ENCODE measurements at places on chromosomes 4 and X.
A peak's percentile ranks its signal among the peaks of the same experiment; 100 is the strongest.

GRCh38 chrX:39162322-39162735 is 361.1 kb downstream of the MID1IP1 start:
- DNase-seq = no peak

- DNase-seq = no peak
These were observed 35.7 kb downstream of the ZNF518B start for GRCh38 chr4:10421344-10422055.

- no peak for DNase-seq
These were observed 509.0 kb downstream of the PCDH19 start for GRCh38 chrX:99901091-99901490.

GRCh38 chr4:119038116-119038841 is 97.4 kb upstream of the MYOZ2 start:
- DNase-seq = no peak

GRCh38 chr4:63589796-63590195 is 819.5 kb downstream of the TECRL start:
- DNase-seq = no peak

DNA sequence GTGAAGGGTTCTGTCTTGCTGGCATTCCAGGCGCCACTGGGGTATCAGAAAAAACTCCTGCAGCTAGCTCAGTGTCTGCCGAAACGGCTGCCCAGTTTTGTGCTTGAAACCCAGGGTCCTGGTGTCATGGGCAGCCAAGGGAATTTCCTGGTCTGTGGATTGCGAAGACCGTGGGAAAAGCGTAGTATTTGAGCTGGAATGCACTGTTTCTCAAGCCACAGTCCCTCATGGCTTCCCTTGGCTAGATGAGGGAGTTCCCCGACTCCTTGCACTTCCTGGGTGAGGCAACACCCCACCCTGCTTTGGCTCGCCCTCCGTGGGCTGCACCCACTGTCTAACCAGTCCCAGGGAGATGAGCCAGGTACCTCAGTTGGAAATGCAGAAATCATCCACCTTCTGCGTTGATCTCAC is 40.1 kb downstream of the NOP14 start:
- DNase-seq = peak; percentile 50

DNA sequence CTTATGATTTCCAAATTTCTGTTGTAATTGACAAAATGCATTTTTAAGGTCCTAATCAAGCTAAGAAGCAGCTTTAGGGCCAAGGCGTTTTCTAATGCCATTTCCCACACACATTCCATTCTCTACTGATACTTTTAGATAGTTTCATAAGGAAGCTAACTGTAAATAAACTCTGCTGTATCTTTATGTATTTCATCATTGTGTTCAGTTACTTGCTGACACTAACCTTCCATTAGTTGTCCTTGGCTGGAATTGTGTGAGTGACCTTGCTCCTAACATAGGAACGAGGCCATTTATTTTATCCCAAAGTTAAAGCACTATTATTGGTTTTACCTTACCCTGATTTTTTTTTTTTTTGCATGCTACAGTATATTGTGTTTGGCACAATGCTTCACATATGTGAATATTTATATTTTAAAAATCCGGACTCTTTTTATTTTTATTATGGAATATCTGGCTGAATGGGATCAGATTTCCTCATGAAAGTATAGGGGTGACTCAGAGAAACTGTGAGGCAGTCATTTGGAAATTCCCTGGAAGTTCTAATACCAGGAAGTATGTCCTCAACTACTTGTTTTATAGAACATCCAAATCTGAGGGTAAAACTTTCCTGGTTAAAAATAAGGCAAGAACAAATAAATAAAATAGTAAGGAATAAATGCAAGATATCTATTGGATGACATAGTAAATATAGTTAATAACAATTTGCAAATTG is 62.7 kb upstream of the SORBS2 start:
- DNase-seq = peak; percentile 66

DNA sequence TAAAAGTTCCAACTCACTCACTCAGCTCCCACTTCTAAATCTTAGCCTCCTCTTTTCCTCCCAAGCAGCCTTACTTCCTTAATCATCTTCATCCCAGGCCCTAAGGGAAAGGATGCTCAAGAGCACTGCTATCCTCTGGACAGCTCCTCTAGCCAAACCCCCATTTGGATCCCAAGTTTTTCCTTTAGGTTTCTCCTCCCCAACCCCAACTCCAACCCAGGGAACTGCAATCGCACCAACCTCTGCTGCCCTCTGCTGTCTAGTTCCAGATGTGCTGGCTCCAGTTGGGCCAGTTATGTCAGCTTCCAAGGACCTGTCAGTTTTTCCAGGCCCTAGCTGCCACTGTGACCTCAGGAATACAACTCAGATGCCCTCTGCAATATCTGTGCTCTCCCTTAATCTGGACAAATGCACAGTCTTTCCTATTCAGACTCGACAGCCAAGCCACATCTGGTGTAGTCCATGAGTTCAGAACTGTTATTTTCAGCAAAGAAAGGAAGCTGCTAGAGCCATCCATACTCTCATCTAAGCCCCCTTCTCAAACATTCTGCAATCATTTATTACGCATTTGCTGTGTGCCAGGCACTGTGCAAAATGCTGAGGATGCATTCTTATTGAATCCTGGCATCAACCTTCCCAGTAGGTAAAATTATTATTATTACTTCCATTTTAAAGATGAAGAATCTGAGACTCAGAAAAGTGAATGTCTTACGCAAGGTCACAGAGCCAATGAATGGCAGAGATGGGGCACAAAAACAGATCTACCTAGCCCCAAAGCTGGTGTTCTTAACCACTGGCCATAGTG is 12.3 kb upstream of the XPNPEP2 start:
- DNase-seq = peak; percentile 49

DNA sequence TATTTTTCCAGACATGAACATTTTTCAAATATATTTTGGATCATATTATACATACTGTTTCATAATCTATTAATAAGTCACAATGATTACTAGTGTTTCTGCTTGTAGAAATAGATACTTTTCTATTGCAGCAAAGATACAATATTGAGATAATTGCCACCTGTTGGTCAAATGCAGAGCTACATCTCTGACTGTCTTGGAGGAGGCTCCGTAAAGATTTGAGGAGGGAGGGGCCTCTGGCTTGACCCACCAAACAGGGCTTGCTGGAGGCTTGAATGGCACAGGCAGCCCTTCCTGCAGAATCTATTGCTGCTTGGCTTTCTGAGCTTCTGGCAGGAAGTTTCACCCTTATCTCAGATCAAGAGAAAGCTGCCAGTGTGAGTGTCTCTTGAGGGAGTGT is 99.3 kb upstream of the ARMCX2 start:
- DNase-seq = peak; percentile 43

GRCh38 chrX:10831716-10832502 is 211.5 kb upstream of the MID1 start:
- DNase-seq = no peak

GRCh38 chrX:20803971-20804370 is 537.3 kb upstream of the RPS6KA3 start:
- DNase-seq = no peak

- peak; percentile 46 for DNase-seq
These were observed 35.2 kb upstream of the PHEX start for GRCh38 chrX:21996872-21997455.

DNA sequence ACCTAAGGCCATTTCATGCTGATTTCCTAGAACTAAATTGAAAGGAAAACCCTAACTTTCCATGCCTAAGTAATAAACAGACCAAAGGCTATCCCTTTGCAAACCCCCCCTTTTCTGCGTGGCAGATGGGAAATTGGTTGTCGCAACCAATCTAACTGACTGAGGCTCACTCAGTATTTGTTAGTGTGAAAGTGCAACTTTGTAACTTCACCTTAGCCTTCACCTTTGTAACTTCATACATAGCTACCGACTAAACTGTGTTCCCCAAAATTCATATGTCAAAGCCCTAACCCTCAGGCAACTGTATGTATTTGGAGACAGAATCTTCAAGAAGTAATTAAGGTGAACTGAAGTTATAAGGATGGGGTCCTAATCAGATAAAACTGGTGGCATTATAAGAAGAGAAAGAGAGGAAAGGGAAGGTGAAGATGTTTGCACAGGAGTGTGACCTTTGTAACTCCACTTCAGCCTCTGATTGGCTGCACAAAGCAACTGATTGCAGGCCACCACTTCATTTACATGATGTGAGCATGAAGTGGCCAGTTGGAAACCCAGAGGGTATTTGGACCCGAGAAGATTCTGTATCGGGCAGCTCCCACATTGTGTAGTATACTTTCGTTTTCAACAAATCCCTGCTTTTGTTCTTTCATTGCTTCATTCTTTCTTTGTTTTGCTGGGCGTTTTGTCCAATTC is 4.9 kb upstream of the TMEM33 start:
- no peak for DNase-seq

GRCh38 chrX:73076838-73077237 is 2.5 kb downstream of the PABPC1L2A start:
- DNase-seq = no peak

DNA sequence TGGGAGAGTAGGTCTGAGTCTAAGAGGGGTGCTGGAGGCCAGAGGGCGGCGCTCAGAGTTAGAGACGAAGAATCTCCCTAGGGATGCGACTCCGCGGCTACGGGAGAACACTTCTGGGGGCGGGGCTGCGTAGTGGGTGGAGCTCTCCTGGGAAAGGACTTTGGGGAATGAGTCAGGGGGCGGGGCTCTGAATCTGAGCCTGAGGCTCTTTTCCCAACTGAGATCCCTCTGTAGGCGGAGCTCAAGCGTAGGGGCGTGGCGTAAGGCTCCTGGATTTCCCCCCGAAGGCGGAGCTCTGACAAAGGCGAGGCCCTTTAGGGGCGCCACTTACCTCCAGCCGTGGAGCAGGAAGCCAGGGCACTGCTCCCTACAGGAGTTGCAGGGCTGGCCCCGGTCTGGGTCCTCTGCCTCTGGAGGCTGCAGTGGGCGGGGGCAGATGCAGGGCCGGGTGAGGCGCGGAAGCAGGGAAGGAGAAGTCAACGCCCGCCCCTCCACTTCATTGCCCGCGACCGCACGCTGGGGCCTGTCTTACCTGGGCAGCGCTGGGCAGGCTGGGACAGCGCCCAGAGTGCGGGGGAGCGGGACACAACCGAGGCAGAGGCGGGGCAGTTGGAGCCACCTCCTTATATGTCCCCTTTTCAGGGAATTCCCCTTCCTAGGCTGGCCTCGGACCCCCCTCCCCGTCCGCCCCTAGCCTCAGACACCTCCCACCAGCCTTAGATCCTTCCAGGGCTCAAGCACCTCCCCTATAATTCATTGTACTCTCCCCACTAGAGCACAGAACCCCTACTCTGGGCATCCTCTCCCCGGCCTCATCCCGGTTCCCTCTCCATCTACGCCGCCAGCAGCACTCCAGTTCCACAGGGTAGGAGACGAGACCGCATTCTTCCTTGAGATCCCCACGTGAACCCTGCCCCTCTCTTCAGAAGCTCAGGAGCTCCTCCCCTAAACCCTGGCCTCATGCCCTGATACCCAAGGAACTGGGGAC is 1.6 kb downstream of the PRICKLE3 start:
- peak; percentile 85 for DNase-seq

DNA sequence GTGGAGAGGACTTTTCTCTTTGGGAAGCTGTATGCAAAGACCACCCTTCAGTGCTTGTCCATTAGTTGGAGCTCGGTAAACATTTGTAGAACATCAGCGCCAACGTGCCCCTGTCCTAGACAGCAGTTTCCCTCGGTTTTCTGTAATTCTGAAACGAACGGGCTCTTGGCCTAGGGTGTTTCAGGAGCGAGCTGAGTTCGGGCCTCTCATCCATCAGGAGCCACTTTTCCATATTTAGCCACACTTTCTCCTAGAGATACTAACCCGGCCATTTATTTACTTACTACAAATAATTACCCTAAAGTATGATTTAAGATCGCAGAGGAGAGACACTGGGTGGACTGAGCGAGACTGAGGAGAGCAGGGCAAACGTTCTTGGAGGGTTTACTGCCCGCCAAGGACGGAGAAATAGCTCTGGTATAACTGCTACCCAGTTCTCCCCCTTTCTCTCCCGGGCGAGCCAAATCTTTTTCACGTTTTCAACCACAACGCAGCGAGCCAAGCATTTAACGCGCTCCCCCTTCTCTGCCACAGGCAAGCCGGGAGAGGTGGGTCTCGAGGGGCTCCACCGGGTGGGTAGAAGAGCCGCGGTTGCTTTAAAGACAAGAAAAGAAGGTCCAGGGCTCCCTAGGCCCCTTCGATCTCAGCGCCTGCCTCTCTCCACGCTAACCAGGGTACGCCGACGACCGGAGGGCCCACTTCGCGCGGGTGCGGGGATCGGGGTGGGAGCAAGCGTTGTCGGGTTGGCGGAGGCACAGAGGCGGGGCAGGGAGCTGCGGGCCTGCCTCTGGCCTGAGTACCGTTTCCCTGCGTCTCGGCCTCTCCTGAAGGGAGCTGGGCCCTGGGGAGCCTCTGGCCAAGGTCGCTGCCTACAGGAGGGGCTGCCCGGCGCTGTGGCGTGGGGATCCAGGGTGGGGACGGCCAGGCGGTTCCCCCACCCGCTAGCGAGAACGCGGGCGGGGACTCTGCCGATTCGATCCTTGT is 10.8 kb upstream of the PITX2 start:
- DNase-seq = no peak

GRCh38 chrX:43813898-43814297 is 68.4 kb downstream of the MAOB start:
- DNase-seq = no peak

GRCh38 chr4:122606364-122607043 is 14.4 kb downstream of the IL21 start:
- DNase-seq = no peak

DNA sequence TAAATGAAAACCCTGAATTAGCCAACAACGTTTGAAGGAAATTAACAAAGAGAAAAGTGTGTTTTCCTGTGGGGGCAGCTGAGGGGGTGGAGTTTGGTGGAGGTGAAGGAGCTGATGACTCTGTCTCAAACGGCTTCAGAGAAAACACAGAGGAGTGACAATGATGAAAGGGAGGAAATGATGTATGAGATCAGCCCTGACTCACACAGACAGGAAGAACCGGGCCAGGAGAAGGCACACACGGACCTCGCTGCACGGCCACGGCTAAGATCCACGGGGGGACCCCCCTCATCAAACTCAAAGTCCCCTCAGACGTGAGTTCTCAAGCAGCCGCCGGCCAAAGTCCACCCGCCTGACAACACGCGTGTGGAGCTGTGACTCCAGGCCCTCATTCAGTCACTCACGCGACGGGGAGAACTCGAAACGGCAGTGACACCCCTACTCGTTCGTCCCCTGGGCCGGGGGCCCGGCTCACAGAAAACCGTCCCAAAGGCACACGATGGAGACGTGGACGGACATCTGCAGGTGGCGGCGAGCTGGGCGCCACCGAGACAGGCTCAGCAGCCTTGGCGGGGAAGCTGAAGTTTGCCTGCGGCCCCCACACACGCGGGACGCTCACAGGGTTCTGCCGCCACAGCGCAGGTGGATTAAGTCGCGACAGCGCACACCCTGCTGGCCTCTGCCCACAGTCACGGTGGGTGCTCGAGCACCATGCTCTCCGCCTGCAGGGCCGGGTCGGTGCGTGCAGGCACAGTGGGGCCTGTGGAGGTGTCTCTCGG is 28.8 kb downstream of the PPP2R3B start:
- peak; percentile 29 for DNase-seq

GRCh38 chr4:186878203-186878776 is 154.6 kb upstream of the FAT1 start:
- no peak for DNase-seq

DNA sequence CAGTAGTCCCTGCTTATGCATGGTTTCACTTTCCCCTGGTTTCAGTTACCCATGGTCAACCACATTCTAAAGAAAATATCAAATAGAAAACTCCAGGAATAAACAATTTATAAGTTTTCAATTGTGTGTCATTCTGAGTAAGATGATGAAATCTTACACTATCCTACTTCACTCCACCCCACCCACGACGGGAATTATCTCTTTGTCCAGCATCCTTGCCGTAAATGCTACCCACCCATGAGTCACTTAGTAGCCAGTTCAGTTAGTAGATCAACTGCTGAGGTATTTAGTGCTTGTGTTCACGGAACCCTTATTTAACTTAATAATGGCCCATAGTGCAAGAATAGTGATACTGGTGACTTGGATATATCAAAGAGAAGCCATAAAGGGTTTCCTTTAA is 91.4 kb downstream of the KLHL13 start:
- peak; percentile 6 for DNase-seq

All from astrocyte of the spinal cord (primary cell).